ENCODE measurements at places on chromosomes 5 and 9. TPM values are rescaled to one million over a fixed set of nuclear protein-coding genes. Genes with fewer than 3 reads are reported as not detected.

- no peaks in the 10 kb centered on the region for H3K36me3 ChIP-seq
- H3K27me3 ChIP-seq, result peaks cover 9% of the 10 kb centered on the region
- no peak overlapping the region for H3K27ac ChIP-seq
- no peaks in the 10 kb centered on the region for H3K4me1 ChIP-seq
These were observed 133.3 kb upstream of the HAND1 start for GRCh38 chr5:154611341-154611767.

Gene SPATA6L
- total RNA-seq, result 0.96 TPM

- H3K4me1 ChIP-seq, result no peaks in the 10 kb centered on the region
- no peaks in the 10 kb centered on the region for H3K27me3 ChIP-seq
- no peak overlapping the region for H3K27ac ChIP-seq
- DNase-seq, result no peak
These were observed 24.7 kb downstream of the NR5A1 start for GRCh38 chr9:124482431-124483031.

GRCh38 chr9:22079873-22080341, 70.8 kb upstream of the CDKN2B start:
- H3K4me3 ChIP-seq, result no peak overlapping the region
- no peaks in the 10 kb centered on the region for H3K27me3 ChIP-seq
- H3K4me1 ChIP-seq, result peaks cover 38% of the 10 kb centered on the region
- no peaks in the 10 kb centered on the region for H3K36me3 ChIP-seq
- peak; percentile 42 for DNase-seq
- H3K27ac ChIP-seq, result no peak overlapping the region

DNA sequence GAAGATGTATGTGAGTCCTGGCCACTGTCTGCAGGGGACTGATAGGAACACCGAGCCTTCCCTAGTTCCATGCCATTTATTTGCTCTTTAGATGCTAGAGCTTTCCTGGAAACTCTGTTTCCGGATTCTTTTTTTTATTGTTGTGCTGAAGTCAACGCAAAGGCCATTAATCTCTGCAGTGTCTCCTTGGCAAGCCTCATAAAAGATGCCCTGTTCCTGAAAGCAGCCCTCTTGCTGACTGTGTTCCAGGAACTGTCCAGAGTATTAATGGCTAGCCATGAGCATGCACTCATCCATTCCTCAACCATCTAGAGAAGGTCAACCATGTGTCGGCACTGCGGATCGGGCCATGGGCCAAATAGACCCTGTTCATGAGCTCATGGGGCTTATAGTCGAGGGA, 42.9 kb upstream of the SMAD5 start:
- no peak overlapping the region for H3K4me3 ChIP-seq
- H3K27me3 ChIP-seq, result no peaks in the 10 kb centered on the region
- DNase-seq, result no peak
- no peak overlapping the region for H3K27ac ChIP-seq
- H3K4me1 ChIP-seq, result no peaks in the 10 kb centered on the region

DNA sequence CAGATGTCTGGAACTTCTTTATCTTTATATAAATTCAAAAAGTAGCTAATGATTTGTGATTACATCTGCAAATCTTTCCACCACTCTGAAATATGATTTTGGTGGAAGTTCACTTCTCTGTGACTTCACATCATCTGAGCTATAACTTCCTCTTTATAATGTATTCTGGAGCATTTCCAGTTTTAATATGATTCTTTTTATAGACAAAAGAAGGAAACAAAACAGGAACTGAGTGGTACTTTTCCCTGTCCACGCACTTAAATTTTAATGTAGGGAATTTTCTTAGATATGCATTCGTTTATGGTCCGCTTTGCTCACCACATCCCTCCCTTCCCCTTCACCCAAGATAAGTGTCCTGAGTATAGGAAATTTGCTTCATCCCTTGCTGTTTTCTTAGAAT, 333.5 kb downstream of the CHSY3 start:
- H3K27ac ChIP-seq, result no peak overlapping the region
- H3K27me3 ChIP-seq, result no peaks in the 10 kb centered on the region
- no peaks in the 10 kb centered on the region for H3K36me3 ChIP-seq
- DNase-seq, result no peak
- no peak overlapping the region for H3K4me3 ChIP-seq
- H3K4me1 ChIP-seq, result no peaks in the 10 kb centered on the region

DNA sequence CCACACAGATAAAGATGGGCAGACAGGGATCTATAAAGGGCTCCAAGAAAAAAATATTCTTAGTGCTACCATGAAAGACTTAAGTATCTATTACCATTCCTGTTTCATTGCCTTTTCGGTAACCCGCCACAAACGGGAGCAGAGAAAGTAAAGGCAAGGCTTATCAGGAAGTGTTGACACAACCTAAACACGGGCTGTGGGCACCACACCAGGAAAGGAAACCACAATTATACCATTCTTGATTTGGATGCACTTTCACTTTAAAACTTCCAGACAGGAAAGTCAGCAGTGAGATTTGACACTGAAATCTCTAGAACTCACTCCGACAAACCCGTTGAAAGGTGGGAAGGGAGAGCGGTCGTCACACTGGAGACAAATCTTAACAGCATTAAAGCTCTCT, 6.5 kb downstream of the TLE1 start:
- H3K4me3 ChIP-seq, result no peak overlapping the region
- no peaks in the 10 kb centered on the region for H3K36me3 ChIP-seq
- DNase-seq, result no peak

All from CD8-positive, alpha-beta memory T cell (primary cell).